Activated CD8-positive, alpha-beta memory T cell treated with anti-CD3 and anti-CD28 coated beads, Interleukin-2, amount 10 ng/mL, durations not matched to agents 7 days and 5 days (primary cell): ENCODE measurements at places on chromosomes 2 and 18. TPM values are rescaled to one million over a fixed set of nuclear protein-coding genes. Genes with fewer than 3 reads are reported as not detected.

GRCh38 chr2:55014962-55015939 is 35.0 kb downstream of the RTN4 start:
- DNase-seq: peak; percentile 48
- H3K36me3 ChIP-seq: peaks cover 7% of the 10 kb centered on the region
- no peaks in the 10 kb centered on the region for H3K27me3 ChIP-seq
- H3K27ac ChIP-seq: no peak overlapping the region

DNA sequence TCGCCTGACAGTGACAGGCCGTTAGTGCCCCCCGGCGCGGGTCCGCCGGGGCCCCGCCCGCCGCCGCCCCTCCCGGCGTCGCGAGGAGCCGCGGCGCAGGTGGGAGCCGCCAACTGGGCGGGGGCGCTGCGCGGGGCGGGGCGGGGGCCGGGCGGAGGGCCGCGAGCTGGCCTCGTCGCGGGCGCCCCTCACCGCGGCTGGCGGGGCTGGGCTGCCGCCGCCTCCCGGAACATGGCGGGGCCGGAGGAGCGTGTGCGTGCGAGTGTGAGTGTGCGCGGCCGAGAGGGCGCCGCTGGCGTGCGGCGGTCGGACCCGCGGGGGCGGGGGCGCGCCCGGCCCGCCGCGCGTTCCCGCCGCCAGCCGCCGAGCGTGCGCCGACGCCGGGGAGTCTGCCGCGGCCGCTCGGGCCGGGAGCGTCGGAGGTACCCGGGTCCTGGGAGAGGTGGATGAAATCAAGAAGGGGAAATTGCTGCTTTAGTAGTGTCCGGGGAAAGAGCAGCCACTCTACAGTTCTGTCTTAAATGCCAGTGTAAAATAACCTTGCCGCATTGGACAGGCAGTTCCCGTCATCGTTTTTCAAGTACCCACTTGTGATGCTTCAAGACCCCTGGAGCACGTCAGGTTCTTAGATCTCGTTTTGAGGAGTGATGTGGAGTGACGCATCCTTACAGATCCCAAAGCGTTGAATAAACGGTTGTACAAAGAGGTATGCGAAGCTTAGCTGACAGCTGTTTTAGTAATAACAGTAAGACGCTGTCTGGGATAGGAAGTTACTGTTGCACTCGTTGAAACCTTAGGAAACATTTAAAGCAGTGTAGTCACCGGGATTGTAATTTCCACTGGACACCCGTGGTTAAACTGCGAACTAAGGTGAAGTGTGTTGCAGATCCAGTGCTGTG is 836 bp downstream of the ANKRD12 start:
- H3K4me1 ChIP-seq: peaks cover 58% of the 10 kb centered on the region
- H3K27me3 ChIP-seq: no peaks in the 10 kb centered on the region
- H3K4me3 ChIP-seq: peak overlapping the region; percentile 95
- peak overlapping the region; percentile 97 for H3K27ac ChIP-seq
- peaks cover 51% of the 10 kb centered on the region for H3K36me3 ChIP-seq

GRCh38 chr2:199979832-199980628 is 24.6 kb downstream of the MAIP1 start:
- peaks cover 29% of the 10 kb centered on the region for H3K4me1 ChIP-seq
- peaks cover 3% of the 10 kb centered on the region for H3K36me3 ChIP-seq
- H3K4me3 ChIP-seq: peak overlapping the region; percentile 31
- no peaks in the 10 kb centered on the region for H3K27me3 ChIP-seq
- H3K27ac ChIP-seq: peak overlapping the region; percentile 36

DNA sequence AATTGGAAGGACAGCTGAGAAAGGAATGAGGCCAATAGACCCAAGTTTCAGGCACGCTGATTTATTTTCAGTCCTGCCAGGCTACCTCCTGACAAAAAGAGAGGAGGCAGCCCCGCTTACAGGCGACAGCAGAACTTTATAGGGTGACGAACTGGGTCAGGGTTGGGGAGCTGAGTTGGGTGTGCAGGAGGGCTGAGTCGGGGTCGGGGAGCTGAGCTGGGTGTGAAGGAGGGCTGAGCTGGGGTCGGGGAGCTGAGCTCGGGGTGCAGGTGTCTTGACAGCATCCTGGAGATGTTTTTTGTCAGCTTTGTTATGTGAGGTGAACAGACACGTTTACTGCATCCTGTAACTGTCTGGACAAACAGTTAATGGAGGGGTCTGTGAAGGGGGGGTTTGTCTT is 342.2 kb downstream of the ADCYAP1 start:
- DNase-seq: no peak
- H3K27ac ChIP-seq: no peak overlapping the region
- H3K4me3 ChIP-seq: no peak overlapping the region
- no peaks in the 10 kb centered on the region for H3K36me3 ChIP-seq
- no peaks in the 10 kb centered on the region for H3K4me1 ChIP-seq

GRCh38 chr2:239393941-239394340 is 6.9 kb downstream of the HDAC4 start:
- DNase-seq: no peak
- no peak overlapping the region for H3K4me3 ChIP-seq
- H3K27me3 ChIP-seq: no peaks in the 10 kb centered on the region
- no peak overlapping the region for H3K27ac ChIP-seq

Gene CCBE1
- not detected for total RNA-seq

- peaks cover 6% of the 10 kb centered on the region for H3K36me3 ChIP-seq
- H3K27me3 ChIP-seq: no peaks in the 10 kb centered on the region
- peak; percentile 48 for DNase-seq
- peaks cover 25% of the 10 kb centered on the region for H3K4me1 ChIP-seq
- H3K27ac ChIP-seq: peak overlapping the region; percentile 91
These were observed 29.8 kb downstream of the B3GNT7 start for GRCh38 chr2:231425291-231425810.

DNA sequence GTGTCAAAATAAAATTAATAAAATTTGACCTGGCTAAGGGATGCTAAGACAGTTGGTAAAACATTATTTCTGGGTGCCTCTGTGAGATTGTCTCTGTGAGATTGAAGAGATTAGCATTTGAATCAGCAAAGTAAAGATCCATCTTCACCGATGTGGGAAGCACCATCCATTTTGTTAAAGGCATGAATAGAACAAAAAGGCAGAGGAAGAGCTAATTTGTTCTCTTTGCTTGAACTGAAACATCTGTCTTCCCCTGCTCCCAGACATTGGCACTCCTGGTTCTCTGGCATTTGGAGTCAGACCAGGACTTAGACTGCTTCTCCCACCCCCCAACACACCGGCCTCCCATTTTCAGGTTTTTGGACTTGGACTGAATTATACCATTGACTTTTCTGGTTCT is 603.8 kb upstream of the LINC00305 start:
- no peak for DNase-seq
- H3K36me3 ChIP-seq: no peaks in the 10 kb centered on the region
- H3K4me1 ChIP-seq: no peaks in the 10 kb centered on the region
- no peaks in the 10 kb centered on the region for H3K27me3 ChIP-seq
- no peak overlapping the region for H3K4me3 ChIP-seq
- no peak overlapping the region for H3K27ac ChIP-seq

DNA sequence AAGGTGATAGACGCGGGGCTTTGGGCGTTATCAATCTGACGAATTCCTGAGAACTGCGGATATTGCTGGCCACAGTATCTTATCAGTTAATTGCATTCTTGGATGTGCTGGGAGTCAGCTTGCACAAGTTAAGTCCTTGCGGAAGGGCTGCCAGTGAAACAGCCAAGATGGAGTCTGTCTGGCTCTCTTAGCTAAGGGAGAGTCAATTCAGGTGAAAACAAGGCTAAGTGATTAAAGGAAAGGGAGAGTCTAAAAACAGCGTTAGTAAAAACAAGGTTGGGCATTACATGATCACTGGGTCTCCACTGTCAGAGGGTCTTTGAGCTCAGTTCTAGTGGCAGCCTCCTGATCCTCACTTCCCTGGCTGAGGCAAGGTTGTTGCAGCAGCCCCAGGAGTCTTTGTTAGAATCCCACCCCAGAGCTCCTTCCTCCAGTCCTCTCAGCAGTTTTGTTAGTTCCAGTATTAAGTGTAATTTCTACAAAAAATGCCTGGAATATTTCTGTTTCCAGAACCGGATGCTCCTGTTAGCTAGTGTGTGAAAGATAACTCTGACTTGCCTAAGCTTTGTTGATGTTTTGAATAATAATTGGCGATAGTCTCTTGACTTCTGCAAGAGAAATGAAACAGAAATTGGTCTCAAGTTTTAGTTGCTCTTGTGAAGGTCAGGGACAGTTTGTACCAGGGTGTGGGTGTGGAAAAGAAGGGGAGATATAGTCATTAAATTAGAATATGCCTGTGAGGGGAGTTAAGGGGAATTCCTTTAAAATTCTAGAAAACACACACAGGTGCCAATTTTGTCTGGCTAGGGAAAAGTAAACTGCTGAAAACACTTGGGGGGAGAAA is 10.6 kb downstream of the CFLAR start:
- peaks cover 65% of the 10 kb centered on the region for H3K36me3 ChIP-seq
- H3K4me3 ChIP-seq: peak overlapping the region; percentile 95
- H3K27me3 ChIP-seq: no peaks in the 10 kb centered on the region
- peaks cover 86% of the 10 kb centered on the region for H3K4me1 ChIP-seq
- H3K27ac ChIP-seq: peak overlapping the region; percentile 90

GRCh38 chr2:228016402-228016801 is 145.0 kb downstream of the DAW1 start:
- H3K36me3 ChIP-seq: no peaks in the 10 kb centered on the region
- H3K4me3 ChIP-seq: no peak overlapping the region
- no peak overlapping the region for H3K27ac ChIP-seq
- H3K4me1 ChIP-seq: no peaks in the 10 kb centered on the region

- no peak for DNase-seq
- no peak overlapping the region for H3K4me3 ChIP-seq
- H3K27ac ChIP-seq: no peak overlapping the region
- peaks cover 35% of the 10 kb centered on the region for H3K27me3 ChIP-seq
- H3K36me3 ChIP-seq: no peaks in the 10 kb centered on the region
These were observed 72.6 kb upstream of the THUMPD2 start for GRCh38 chr2:39851651-39852110.

- no peak for DNase-seq
- peaks cover 29% of the 10 kb centered on the region for H3K27me3 ChIP-seq
- H3K4me1 ChIP-seq: no peaks in the 10 kb centered on the region
- H3K36me3 ChIP-seq: no peaks in the 10 kb centered on the region
- H3K27ac ChIP-seq: no peak overlapping the region
These were observed 197.5 kb downstream of the IRS1 start for GRCh38 chr2:226601881-226602662.

DNA sequence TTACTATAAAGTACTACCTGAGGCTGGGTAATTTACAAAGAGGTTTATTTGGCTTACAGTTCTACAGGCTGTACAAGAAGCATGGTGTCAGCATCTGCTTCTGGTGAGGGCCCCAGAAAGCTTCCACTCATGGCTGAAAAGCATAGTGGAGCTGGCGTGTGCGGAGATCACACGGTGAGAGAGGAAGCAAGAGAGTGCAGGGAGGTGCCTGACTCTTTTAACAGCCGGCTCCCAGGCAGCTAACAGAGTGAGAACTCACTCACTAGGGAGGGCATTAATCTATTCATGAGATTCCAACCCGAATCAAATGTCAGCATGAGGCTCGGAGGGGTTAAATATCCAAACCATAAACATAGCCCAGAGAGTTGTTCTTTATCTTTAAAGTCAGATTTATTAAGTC is 117.3 kb downstream of the LDLRAD4 start:
- peaks cover 5% of the 10 kb centered on the region for H3K36me3 ChIP-seq
- H3K4me1 ChIP-seq: no peaks in the 10 kb centered on the region
- DNase-seq: no peak
- no peak overlapping the region for H3K27ac ChIP-seq

DNA sequence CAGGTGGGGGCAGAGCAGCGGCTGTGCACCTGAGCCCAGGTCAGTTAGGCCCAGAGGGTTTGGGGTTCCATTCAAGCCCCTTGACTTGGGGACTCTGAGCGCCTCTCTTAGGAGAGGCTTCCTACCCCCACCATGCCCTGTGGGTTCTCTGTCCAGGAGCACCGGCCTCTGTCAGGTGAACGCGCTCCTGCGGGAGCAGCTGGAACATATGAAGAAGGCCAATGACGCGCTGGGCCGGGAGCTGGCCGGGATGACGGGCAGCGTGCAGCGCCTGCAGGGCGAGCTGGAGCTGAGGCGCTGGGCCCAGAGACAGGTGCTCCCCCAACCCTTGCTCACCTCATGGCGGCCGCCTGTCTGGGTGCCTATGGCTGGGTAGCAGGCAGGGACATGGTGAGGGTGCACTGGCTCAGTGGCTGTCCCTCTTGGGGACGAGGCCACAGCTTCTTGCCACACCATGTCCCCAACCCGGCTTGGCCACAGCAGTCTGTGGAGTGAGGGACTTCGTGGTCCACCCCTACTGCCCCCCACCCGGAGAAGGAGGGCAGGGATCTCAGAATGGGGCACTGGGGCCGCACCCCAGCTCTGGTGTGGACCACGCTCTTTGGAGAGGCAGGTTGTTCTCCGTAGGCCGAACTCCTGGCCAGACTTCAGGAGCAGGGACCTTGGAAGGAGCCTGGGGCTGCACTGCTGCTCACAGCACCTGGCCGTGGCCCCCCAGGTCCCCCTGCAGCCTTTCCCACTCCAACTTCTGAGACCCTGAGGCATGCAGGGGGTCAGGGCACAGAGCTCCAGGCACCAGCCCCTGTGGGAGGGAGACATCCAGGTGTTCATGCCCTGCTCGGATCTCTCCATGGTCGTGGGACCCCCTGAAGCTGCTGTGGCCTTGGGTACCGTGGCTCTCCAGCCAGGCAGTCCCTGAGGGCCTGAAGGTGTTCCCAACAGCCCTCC is 19.7 kb downstream of the CROCC2 start:
- DNase-seq: no peak
- no peaks in the 10 kb centered on the region for H3K36me3 ChIP-seq
- H3K4me1 ChIP-seq: no peaks in the 10 kb centered on the region
- H3K4me3 ChIP-seq: no peak overlapping the region

Gene MDH1B
- total RNA-seq: 0.32 TPM

DNA sequence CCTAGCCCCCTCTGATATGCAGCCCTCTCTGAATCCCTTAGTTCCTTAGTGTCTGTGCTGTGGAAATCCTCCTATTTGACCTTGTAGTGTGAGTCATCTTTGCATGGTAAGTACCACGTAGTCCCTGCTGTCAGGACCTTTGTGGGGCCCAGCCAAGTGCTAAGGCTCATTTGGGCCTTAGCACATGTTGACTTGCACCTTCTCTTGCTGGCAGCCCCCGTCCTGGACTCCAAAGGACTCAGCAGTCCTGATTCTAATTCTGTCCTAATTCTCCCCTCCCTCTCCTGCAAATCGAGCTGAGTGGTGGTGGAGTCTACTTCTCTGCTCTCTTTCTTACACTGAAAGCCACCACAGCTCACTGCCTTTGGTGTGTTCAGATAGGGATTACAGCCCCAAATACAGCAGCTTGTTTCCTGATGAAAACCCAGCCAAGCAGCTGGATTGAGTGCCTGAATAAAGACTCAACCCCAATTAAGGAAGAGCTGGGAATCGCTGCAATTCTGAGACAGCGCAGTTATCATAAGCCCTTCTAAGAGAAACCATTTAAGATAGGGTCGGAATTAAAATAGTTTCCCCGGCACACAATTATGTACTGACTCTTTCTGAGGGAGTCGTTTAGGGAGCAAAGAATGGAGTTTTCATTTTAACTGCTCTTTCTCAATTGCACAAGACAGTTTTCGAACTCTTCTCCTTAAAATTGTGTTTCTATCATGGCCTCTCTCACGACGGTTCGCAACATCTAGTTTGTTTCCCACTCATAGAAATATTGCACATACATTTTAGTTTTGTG is 215.6 kb upstream of the TNP1 start:
- no peaks in the 10 kb centered on the region for H3K4me1 ChIP-seq
- H3K36me3 ChIP-seq: no peaks in the 10 kb centered on the region
- H3K4me3 ChIP-seq: no peak overlapping the region

Gene SKA1
- 45.6 TPM for total RNA-seq
